AG09319 (cell line): ENCODE measurements at places on chromosomes 11 and 22.
A peak's percentile ranks its signal among the peaks of the same experiment; 100 is the strongest.

GRCh38 chr11:92765965-92766371 is 203.5 kb upstream of the MTNR1B start:
- no peak for DNase-seq

GRCh38 chr11:8180469-8180868 is 11.6 kb upstream of the RIC3 start:
- DNase-seq, result no peak

- no peak for DNase-seq
Observed at GRCh38 chr11:1691878-1692707, 4.9 kb upstream of the KRTAP5-6 start.

- DNase-seq, result no peak
Observed at GRCh38 chr22:31753005-31753633, 700 bp upstream of the DEPDC5 start.

DNA sequence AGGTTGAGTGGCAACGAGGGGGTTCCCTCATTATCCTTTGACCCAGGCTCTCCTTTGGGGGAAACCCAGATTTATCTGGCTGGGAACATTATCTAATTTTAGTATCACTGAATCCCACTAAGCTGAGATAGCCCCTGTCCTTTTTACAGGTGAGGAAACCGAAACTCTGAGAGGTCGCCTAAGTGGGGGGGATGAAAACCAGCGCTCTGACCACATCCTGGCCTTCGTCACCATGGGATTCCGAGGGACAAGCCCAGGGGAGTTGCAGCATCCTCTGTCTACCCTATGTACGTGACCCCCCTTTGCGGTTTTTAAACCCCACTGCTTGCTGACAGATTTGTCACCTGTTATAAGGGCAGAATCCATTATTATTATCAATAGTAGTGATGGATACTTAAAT is 61.0 kb downstream of the ISX start:
- no peak for DNase-seq

- DNase-seq, result no peak
Observed at GRCh38 chr11:17475666-17476316, 854 bp downstream of the ABCC8 start.

GRCh38 chr11:135033540-135033939 is 621.5 kb upstream of the B3GAT1 start:
- no peak for DNase-seq

GRCh38 chr11:111918390-111919256 is at the start of gene C11orf52:
Gene C11orf52, plus strand, starts transcription at chr11:111918913. Its CDS starts 60 bp downstream, at chr11:111918973.
- DNase-seq, result no peak

DNA sequence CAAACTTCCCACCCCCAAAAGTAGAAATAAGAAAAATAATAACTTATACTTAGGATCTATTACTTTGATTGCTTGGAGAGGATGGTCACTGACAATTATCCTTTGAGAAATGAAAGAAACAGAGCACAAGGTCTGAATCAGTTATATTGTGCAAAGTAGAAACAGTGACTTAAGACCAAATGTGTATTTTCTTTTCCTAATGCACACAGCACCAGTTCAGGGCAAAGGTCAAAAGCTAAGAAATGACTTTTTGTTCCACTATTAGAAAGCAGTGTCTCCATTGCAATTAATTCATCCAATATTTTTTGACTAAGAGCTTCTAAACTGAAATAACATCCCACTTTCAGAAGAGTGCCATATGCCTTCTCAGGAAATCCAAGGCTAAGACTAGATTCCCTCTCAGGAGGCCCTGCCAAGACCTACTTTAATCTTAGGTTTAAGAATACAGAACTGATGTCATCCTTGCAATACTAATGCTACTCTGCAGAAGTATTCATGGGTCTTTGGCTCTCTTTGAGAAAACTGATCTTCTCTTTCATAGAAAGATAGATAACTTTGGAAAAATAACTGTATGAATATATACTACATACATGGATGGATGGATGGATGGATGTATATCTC is 147.0 kb downstream of the APOL5 start:
- no peak for DNase-seq

- DNase-seq, result no peak
Observed at GRCh38 chr11:129291546-129291945, 84.1 kb upstream of the BARX2 start.

DNA sequence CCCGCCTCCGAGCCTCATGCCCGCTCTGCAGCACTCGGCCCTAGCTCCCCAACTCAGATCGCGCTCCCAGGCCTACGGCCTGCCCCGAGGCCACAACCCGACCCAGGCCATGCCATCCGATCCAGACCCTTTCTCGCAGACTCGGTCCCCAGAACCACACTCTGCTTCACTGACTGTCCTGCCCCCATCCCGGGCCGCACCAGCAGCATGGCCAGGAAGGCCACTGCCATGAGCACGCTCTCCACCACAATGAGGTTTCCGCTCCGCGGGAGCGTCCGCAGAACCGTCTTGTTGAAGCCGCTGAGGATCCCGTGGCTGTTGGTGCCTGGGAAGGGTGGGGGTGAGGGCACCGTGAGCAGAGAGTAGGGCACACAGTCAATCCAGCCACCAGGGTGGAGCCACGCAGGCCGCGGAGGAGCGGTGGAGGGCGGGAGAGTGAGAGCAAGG is 6.4 kb downstream of the UNC93B1 start:
- DNase-seq, result no peak

- DNase-seq, result no peak
Observed at GRCh38 chr11:17739945-17740338, 5.4 kb downstream of the KCNC1 start.

DNA sequence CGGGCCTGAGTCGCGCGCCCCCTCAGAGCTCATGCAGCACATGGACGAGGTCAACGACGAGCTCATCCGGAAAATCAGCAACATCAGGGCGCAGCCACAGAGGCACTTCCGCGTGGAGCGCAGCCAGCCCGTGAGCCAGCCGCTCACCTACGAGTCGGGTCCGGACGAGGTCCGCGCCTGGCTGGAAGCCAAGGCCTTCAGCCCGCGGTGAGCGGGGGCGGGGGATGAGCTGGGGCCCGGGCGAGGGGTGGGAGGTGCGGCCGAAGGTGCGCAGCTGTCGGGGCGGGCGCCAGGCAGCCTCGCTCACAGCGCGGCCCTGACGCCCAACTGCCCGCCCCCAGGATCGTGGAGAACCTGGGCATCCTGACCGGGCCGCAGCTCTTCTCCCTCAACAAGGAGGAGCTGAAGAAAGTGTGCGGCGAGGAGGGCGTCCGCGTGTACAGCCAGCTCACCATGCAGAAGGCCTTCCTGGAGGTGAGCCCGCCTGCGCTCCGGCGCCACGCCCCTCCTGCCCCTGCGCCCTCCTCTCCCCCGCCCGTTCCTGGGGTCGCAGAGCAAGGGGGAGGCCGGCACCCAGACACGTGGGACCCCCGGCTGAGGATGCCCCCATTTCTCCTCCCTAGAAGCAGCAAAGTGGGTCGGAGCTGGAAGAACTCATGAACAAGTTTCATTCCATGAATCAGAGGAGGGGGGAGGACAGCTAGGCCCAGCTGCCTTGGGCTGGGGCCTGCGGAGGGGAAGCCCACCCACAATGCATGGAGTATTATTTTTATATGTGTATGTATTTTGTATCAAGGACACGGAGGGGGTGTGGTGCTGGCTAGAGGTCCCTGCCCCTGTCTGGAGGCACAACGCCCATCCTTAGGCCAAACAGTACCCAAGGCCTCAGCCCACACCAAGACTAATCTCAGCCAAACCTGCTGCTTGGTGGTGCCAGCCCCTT is 20.5 kb downstream of the EPS8L2 start:
- no peak for DNase-seq

- no peak for DNase-seq
Observed at GRCh38 chr11:86699040-86699791, 26.8 kb upstream of the ME3 start.

DNA sequence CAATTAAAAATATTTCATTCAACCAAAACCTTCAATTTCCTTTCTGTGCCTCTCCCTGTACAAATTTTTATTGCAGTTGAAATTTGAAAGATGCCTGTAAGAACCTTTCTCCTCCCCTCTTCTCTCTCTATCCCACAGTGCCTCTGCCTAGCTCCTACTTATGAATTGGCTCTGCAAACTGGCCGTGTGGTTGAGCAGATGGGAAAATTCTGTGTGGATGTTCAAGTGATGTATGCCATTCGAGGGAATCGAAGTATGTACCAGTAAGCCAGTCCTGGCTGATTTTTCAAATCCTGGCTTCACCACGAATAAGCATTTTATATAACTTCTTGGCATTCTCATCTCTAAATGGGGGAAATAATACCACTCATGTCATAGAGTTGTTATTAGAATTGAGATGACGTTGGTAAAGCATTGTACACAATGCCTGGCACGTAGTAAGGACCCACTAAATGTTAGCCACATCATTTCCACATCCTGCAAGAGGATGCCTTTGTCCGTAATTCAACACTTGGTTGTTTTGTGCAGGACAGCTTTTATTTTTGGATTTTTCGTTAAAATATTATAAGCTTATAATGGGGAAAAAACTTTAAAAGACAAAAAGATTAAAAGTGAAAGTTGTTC is 6.0 kb downstream of the DDX25 start:
- DNase-seq, result no peak

- no peak for DNase-seq
Observed at GRCh38 chr22:48321986-48322545, 1505.6 kb downstream of the BRD1 start.

DNA sequence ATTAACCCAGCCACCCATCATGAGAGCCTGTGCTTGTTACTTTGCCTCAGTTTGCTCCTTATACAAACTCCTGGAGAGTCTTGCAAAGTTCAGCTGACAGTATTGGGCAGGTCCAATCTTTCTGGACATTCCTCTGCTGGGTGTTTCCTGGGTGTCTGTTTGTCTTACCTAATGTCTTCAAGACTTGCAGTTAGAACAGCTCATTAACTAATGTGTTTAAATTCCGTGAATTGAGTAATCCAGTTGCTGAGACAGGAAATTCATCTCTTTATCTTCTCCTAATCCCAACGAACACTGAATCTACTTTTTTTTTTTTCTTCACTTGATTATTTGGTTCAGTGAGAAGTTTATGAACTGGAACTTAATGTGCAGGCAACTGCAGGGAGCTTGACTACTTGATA is 20.6 kb downstream of the BCO2 start:
- DNase-seq, result peak; percentile 7
